MCF 10A (cell line): ENCODE measurements at places on chromosomes 3 and 15. TPM values are rescaled to one million over a fixed set of nuclear protein-coding genes. Genes with fewer than 3 reads are reported as not detected.

DNA sequence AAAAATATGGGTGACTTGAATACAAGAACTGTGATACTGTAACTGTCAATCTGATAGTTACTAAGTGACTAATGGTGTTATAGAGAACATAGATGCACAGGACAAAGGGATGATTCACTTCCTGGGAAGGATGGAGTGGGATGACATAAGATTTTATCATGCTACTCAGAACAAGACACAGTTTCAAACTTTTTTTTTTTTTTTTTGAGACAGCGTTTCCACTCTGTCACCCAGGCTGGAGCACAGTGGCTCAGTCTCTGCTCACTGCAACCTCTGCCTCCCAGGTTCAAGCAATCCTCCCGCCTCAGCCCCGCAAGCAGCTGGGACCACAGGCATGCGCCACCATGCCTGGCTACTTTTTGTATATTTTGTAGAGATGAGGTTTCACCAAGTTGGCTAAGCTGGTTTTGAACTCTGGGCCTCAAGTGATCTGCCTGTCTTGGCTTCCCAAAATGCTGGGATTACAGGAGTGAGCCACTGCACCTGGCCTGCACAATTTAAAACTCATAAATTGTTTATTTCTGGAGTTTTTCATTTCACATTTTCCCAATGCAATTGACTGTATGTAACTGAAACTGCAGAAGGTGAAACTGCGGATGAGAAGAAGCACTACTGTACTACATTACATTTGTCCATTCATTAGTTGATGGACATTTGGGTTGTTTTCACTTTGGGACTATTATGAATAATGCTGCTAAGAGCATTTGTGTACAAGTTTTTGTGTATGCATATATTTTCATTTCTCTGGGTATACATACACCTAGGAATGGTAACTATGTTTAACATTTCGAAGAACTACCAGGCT lies 40.6 kb downstream of the ADIPOQ start:
- no peaks in the 10 kb centered on the region for H3K27me3 ChIP-seq
- no peaks in the 10 kb centered on the region for H3K36me3 ChIP-seq
- peaks cover 11% of the 10 kb centered on the region for H3K4me1 ChIP-seq
- no peak overlapping the region for H3K27ac ChIP-seq
- H3K4me3 ChIP-seq, result no peak overlapping the region

DNA sequence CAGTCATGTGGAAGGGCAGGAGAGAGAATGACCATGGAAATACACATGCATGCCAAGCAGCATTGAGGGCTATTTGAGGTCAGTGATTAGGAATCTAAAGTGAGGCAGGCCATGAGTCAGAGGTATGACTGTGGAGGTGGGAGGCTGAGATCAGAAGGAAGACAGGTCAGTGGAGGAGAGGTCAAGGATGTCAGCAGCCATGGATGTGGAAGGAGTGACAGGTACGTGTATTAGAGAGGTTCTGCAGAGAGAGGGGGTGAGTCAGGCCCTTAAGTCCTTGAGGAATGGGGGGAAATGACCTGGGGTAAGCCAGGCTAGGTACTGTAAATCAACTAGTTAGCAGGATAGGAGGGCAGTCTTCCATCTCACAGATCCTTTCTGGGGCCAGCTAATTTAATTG lies 166.6 kb downstream of the ANO10 start:
- H3K4me3 ChIP-seq, result no peak overlapping the region
- no peak overlapping the region for H3K27ac ChIP-seq
- DNase-seq, result peak; percentile 51
- no peaks in the 10 kb centered on the region for H3K4me1 ChIP-seq
- H3K27me3 ChIP-seq, result no peaks in the 10 kb centered on the region

MITF gene
- 7.4 and 16.1 TPM in 2 replicates for total RNA-seq

DNA sequence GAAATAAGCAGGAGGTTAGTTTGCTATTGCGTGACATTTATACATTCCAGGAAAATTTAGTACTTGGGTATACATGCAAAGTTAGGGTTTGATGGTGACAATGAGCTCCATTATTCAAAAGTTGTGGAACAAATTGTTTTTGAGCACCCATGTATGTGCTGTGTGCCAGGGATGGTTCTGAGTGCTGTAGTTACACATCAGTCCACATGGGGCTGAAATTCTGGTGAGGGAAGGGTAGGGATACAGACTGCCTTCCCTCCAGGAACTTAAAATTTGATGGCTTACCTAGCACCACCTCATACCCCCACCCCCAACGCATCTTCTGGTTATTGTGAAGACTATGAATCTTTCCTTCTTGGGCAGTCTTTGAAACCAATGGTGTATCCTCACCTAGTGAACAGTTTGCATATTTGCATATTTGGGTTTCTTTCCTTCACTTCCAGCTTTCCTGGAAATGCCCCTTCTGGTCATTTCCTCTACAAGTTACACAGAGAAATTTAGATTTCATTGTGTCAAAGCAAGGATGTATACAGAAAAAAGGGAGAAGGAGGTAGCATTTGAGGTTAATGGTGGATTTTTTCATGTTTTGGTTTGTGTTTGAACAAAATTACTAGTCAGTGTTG lies 222.0 kb upstream of the IL12A start:
- peaks cover 29% of the 10 kb centered on the region for H3K4me1 ChIP-seq
- DNase-seq, result peak; percentile 58
- H3K27me3 ChIP-seq, result no peaks in the 10 kb centered on the region
- H3K27ac ChIP-seq, result no peak overlapping the region
- H3K4me3 ChIP-seq, result peak overlapping the region; percentile 81
- peaks cover 6% of the 10 kb centered on the region for H3K36me3 ChIP-seq

DNA sequence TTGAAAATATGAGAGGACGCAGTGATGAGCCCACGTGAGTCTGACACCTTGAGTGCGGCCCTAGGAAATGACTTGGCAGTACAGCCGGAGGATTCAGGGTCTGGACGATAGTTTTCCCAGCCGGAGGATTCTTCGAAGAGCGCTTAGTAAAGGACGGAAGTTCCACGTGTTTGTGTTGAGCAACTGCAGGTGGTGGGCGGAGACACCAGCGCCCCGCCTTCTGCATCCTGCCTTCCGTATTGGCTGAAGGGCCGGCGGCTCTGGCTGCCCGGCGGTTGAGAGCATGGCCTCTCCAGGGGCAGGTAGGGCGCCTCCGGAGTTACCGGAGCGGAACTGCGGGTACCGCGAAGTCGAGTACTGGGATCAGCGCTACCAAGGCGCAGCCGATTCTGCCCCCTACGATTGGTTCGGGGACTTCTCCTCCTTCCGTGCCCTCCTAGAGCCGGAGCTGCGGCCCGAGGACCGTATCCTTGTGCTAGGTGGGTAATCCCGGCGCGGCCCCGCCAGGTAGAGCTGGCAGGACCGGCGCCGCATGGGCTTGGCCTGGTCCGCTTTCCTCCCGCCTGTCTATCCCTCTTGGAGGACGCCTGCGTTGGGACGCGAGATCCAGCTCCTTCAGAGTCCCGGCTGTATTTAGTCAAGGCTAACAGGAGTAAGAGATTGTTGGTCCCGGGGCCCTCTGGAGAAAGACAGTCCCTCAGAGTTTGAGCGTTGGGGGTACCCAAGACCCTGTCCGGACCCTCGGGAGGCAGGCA lies at the start of gene EEF1AKMT4:
EEF1AKMT4 (plus strand) TSS at position 261 of the 755 bp plus-strand sequence; CDS start at position 284, 23 bp downstream.
- H3K27me3 ChIP-seq, result no peaks in the 10 kb centered on the region
- peak; percentile 98 for DNase-seq
- peak within 1 kb of the TSS; percentile 97 for H3K4me3 ChIP-seq
- peaks cover 33% of the 10 kb centered on the region for H3K36me3 ChIP-seq
- H3K4me1 ChIP-seq, result peaks cover 8% of the 10 kb centered on the region
- peak within 1 kb of the TSS; percentile 98 for H3K27ac ChIP-seq

GRCh38 chr3:67846166-67846565 lies 191.8 kb upstream of the SUCLG2 start:
- H3K27me3 ChIP-seq, result peaks cover 15% of the 10 kb centered on the region
- no peak for DNase-seq
- no peaks in the 10 kb centered on the region for H3K36me3 ChIP-seq
- H3K4me1 ChIP-seq, result no peaks in the 10 kb centered on the region

TSEN2 gene
- total RNA-seq, result 24.5 and 32.3 TPM in 2 replicates
